ENCODE measurements at places on chromosomes 11 and 22.

DNA sequence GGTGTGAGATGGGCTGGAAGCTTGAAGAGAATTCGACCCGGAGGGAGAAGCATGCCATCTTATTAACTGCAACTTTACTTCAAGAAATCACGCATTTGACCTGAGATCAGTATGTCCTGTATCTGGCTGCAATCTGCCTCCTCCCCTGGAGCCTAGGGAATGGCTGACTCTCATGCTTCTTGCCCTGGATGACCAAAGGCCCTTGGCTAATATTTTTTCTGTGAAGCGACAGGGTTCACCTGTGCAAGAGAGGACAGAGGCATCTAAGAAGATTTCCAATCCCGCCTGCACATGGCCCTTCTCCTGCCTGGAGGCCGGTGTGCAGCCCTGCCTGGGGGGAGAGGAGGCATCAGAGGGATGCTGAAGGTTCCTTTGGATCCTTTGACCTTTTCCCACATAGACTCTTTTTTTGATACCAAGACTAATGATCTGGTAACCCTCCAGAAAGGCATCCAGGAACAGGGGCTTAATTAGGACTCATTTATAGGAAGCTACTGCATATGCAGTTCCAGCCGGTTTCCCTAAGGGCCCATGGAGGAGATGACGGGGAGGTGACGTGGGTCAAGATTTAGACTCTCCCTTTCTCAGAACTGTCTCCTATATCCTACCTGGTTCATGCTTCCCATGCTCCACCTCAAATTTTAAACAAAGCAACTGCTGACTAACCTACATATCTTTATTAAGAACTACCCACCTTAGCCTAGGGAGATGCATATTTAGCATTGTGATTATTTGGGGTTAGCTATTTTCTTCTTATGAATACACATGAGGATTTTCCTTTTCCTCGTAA lies 50.8 kb downstream of the NTM start:
- DNase-seq = no peak

DNA sequence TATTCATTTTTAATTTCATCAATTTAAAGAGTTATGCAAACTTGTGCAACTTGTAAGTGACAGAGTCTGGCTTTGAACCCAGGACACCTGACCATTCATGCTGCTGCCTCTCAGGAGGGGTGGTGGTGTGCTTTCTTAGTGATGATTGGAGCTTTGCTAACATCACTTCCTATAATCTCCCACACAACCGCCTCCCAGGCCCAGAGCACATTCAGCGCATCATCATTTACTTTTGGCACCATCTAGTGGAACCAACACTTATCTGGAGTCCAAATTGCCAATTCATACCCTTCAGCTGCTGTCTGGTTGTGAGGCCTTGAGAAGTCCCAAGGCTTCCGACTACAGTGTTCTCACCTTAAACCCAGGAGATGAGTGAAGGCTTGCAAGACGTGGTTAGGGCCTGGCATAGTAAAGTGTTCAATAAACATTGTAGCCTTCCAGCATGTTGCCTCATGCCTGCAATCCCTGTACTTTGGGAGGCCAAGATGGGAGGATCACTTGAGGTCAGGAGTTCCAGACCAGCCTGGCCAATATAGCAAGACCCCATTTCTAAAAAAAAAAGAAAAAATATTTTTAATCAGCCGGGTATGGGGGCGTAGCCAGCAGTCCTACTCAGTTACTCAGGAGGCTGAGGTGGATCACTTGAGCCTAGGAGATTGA lies 1.1 kb upstream of the TTLL1 start:
- peak; percentile 67 for DNase-seq

DNA sequence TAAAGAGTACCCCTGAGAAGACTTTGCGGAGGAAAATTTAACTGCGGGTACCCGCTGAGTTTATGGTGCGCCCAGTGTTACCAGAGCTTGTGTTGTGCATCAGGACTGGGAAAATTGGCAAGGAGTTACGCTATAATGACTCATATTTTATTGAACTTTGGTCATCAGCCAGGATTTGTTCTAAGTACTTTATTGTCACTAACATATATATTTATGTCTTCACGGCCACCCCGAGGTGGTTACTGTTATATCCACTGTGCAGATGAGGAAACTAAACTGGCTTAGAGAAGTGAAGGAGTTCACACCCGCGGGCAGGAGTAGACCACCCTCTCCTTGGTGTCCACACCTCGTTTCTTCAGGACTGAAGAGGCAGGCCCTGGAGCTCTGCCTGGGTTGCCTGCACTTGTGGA lies 667 bp downstream of the ACCS start:
- DNase-seq = peak; percentile 43

- DNase-seq = no peak
Measured at GRCh38 chr11:115244758-115245157, 259.5 kb downstream of the CADM1 start.

DNA sequence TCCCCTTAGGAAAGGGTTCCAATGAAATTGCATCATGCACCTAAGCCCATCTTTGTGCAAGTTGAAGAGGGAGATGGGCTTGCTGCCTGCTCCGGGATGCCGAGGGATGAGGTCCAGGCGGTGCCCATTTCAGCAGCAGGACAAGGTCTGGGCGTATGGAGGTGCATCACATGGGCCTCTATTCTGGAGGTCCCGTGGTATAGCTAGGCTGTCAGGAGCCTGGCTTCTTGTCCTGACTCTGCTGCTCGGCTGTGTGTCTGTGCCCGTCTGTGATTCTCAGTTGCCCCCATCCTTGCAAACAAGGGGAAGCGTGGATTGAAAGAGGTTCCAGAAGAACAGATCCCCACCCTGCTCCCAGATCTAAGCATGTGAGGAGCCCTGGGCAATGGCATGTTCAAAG lies 130.0 kb downstream of the OSBP2 start:
- DNase-seq = no peak

DNA sequence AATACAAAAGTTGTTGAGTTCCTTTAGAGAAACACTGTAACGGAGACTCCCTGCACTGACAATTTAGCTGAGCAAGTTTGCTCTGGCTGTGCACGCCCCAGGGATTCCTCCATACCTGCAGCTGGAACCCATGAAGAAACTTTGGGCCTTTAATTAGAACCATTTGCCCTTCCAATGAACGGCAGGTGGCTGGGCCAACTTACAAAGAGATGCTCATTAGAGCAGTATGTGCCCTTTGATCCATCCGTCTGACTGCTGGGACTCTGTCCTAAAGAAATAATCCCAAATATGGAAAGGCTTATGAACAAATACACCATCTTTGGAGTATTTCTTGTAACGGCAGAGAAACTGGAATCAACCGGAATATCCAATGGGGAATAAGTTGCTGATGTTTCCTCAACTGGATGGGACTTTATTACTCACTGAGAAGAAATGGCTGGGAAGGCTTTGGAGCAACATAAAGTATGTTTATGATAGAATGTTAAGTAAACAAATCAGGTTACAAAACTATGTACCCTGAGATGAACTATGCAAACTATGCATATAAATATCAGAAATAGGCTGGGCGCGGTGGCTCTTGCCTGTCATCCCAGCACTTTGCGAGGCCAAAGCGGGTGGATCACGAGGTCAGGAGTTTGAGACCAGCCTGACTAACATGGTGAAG lies 24.4 kb upstream of the FBLN1 start:
- peak; percentile 70 for DNase-seq

DNA sequence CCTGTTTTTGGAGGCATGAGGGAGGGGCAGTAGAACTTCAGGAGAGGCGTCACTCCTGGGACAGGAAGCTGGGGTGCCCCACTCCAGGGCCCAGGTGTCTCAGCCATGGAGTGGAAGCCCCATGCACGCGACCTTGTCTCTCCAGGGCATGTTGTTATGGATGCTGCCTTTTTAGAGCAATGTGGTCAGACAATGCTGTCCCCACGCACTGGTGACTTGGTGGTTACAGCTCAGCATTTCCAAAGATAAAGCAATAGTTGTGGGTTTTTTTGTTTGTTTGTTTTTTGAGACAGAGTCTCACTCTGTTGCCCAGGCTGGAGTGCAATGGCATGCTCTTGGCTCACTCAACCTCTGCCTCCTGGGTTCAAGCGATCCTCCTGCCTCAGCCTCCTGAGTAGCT lies 22.3 kb downstream of the EIF4G2 start:
- DNase-seq = no peak

DNA sequence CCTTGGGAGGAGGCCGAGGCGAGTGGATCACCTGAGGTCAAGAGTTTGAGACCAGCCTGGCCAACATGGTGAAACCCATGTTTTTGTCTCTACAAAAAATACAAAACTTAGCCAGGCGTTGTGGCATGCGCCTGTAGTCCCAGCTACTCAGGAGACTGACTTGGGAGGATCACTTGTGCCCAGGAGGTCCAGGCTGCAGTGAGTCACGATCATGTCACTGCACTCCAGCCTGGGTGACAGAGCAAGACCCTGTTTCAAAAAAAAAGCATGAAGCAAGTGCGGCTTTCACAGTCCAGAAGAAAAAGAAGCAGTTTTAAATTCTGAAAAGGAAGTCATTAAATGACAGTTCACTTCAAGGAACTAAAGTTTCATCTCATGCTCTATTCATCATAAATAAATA lies 7.1 kb upstream of the LTO1 start:
- DNase-seq = no peak

GRCh38 chr22:37451218-37451617 lies 23.9 kb upstream of the ELFN2 start:
- no peak for DNase-seq

DNA sequence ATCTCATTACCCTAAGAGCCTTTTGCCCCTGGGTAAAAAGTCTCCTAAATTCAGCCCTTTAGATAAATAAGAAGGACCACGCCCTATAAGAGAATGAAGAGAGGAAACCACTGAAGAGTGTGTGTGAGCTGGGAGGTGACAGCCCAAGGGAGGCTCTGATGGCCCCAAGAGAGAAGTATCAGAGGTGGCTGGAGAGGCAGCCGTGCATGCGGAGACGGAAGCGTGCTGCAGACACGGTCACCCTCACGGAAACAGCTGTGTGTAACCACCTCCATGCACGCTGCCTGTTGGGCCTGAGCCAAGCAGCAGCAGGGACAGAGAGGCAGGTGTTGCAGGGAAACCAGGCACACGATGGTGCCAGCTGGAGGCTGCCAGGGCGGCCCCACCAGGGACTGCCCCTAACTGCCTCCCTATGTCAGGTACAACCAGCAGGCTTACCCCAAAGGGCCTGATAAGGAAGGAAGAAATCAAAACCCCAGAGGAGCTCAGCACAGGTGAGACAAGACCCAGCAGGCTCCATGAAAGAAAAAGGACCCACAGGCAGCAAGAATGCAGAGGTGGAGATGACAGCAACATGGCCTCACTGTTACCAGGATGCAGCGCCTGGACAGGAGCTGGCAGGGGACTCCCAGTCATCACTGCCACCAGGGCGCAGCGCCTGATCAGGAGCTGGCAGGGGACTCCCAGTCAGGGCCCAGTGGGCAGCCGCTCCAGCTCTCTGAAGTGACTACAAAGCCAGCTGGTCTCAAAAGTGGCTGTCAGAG lies 7.8 kb downstream of the LARGE2 start:
- DNase-seq = no peak

DNA sequence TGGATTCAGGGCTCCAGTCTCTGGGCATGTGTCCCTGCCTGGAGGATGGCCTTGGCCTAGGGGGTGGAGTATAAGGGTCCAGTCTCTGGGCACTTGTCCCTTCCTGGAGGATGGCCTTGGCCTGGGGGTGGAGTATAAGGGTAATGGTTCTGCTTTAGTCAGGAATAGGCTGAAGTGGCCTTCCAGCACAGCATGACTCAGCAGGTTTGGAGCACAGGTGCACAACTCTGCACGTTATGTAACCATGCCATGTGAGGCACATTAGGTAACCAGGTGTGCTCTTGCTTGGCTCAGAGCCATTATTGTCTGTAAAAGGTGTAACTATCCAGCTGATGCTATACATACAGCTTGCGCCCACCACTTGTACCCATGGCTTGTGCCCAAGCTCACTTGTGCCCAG lies 48.4 kb upstream of the POLD3 start:
- DNase-seq = no peak

GRCh38 chr11:19819148-19819547 lies 106.5 kb downstream of the NAV2 start:
- DNase-seq = no peak

DNA sequence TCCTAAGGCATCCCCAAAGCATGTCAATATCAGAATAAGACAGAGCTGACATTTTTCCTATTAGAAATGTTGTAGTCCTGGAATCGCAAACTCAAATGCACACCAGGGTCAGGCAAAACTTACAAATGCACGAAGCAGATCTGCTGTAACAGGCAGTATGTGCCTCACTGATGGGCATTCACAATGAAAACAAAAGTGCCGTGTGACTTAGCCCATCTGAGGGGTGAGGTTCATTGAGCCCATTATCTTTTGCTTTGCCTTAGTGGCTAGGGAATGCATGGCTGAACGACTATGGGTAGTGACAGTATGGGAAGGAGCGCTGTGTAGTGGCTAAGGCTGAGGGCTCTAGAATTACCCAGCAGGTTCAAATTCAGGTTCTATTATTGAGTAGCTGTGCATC lies 43.1 kb upstream of the RASSF10 start:
- DNase-seq = no peak

GRCh38 chr11:70948855-70949531 lies 303.4 kb downstream of the SHANK2 start:
- DNase-seq = no peak

DNA sequence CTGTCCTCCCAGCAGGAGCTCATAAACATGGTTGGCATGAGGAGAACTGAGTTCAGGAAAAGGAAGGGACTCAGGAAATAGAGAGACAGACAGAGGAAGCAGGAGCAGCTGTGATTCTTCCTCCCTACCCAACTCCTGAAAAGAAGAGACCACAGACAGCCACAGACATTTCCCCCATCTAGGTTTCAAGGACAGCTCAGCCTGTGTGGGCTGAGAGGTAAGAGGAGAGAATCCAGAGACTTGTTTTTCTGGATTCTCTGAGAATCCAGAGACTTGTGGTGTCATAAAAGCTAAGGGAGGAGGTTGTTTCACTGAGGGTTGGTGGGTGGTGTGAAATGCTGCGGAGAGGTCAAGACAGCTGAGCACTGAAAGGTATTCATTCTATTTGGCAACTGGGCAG lies 19.0 kb upstream of the STK33 start:
- no peak for DNase-seq

DNA sequence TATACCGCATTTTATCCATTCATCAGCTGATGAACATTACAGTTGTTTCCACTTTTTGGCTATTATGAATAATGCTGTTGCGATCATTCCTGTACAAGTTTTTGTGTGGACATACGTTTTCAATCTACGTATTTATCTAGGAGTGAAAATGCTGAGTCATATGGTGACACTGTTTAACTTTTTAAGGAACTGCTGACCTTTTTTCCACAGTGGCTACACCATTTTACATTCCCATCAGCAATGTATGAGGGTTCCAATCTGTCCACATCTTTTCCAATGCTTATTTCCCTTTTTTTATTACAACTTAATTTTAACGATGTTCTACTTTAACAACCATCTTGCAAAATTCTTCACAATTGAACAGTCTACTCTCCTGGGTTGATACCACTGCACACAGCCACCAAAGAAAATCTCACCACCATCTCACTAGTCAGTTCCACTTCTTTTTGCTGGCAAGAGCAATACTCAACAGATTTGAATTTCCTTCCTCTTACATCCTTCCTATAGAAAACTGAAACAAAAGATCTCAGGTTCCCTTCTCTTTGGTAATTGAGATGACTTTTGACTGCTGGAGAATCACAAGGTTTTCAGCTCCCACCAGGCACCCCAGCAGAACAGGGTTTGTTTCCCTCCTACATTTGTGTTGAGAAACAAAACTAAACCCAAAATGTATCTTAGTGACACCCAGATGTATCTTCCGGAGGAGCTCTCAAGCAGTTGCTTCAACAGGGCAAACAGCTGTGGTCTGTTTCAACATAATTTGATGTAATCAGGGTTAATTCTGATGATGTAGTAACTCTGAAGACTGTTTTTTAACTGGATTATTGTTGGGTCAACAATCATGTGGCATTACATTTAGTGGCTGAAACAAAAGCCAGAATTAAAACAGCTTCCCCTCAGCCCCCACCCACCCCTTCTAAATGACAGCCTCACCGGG lies 7.0 kb upstream of the GAB2 start:
- DNase-seq = peak; percentile 22

- DNase-seq = no peak
Measured at GRCh38 chr11:10927538-10927937, 69.7 kb upstream of the ZBED5 start.

Measured in muscle of arm (tissue), 14 donors.